ENCODE measurements at places on chromosomes 4 and X. TPM values are rescaled to one million over a fixed set of nuclear protein-coding genes. Genes with fewer than 3 reads are reported as not detected.

Gene GPC3
- not detected for total RNA-seq

Gene PABPC5
- total RNA-seq, result 2.0 TPM

Gene POU3F4
- total RNA-seq, result not detected

Gene GRIA3
- not detected for total RNA-seq

Gene CORIN
- total RNA-seq, result 0.56 TPM

Gene IL13RA1
- total RNA-seq, result 47.9 TPM

Gene CYSLTR1
- not detected for total RNA-seq

Gene DDX60
- 18.1 TPM for total RNA-seq

Gene SPP1
- not detected for total RNA-seq

Gene VAMP7
- 46.3 TPM for total RNA-seq

Gene PPEF2
- not detected for total RNA-seq

Gene HS3ST1
- total RNA-seq, result 5.3 TPM

Gene ZFYVE28
- total RNA-seq, result 12.3 TPM

All from pulmonary artery endothelial cell (primary cell).